CD4-positive, alpha-beta T cell treated with Interleukin-6 for 4 hours (primary cell): ENCODE measurements at places on chromosomes 13 and 19.

- no peak for DNase-seq
These were observed 1.3 kb downstream of the RGS9BP start for GRCh38 chr19:32676895-32677359.

- no peak for DNase-seq
These were observed 42.1 kb downstream of the STK24 start for GRCh38 chr13:98534821-98535220.

- DNase-seq, result peak; percentile 36
These were observed 34.6 kb downstream of the NFIX start for GRCh38 chr19:13029893-13030292.

- no peak for DNase-seq
These were observed 23.1 kb downstream of the PSPC1 start for GRCh38 chr13:19759669-19760068.
